ENCODE measurements at places on chromosomes 5 and 9. TPM values are rescaled to one million over a fixed set of nuclear protein-coding genes. Genes with fewer than 3 reads are reported as not detected.
A peak's percentile ranks its signal among the peaks of the same experiment; 100 is the strongest.

DNA sequence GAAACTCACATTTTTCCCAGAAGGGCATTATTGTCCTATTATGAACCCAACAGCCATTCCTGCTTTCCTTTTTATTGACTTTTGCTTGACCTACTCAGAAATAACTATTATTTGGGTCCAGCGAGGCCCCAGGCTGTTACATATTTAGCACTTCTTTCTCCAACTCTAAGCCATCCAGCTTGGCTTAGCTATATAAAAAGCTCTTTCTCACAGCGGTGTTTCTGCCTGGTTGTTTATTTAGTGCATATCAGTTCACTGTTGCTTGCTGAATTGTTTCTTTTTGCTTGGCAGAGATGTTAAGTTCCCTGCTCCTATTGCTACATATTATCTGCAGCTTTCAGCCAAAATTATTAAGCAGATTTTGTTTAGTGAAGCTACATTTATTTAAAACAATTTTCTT lies 1156.8 kb upstream of the SEMA6A start:
- no peak for DNase-seq

GRCh38 chr5:170429014-170429413 lies 39.8 kb upstream of the KCNMB1 start:
- no peak for DNase-seq

Gene PDE4D
- 67.8 TPM for total RNA-seq

- DNase-seq = no peak
Observed at GRCh38 chr5:155290937-155291336, 277.4 kb downstream of the KIF4B start.

GRCh38 chr9:34862836-34863235 lies 95.2 kb upstream of the PHF24 start:
- no peak for DNase-seq

Gene LRRC19
- 116 TPM for total RNA-seq

DNA sequence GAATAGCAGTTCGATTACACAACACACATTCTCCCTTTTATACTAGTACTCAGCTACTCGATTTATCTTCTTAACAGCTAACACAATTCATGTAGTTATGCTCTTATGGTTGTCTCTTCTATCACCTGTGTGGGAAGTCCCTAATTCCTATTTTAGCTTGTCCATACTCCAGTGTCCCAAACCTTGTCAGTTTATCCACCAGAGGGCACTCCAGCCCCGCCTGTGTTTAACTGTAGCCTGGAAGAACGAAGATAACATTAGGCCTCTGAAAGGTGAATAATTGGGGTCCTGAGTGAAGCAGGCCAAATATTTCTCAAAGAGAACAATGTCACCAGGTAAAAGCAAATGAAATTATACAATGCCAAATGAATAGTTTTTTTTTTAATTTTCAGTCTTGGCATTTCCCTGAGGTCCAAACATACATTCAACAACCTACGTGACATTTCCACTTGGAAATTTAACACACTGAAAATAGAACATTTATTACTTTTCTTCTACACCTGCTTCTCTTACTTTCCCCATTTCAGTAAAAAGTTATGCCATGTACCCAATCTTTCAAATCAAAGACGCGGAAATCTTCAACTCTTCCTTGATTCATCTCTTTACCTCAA lies 560.7 kb downstream of the HTR1A start:
- DNase-seq = peak; percentile 54

DNA sequence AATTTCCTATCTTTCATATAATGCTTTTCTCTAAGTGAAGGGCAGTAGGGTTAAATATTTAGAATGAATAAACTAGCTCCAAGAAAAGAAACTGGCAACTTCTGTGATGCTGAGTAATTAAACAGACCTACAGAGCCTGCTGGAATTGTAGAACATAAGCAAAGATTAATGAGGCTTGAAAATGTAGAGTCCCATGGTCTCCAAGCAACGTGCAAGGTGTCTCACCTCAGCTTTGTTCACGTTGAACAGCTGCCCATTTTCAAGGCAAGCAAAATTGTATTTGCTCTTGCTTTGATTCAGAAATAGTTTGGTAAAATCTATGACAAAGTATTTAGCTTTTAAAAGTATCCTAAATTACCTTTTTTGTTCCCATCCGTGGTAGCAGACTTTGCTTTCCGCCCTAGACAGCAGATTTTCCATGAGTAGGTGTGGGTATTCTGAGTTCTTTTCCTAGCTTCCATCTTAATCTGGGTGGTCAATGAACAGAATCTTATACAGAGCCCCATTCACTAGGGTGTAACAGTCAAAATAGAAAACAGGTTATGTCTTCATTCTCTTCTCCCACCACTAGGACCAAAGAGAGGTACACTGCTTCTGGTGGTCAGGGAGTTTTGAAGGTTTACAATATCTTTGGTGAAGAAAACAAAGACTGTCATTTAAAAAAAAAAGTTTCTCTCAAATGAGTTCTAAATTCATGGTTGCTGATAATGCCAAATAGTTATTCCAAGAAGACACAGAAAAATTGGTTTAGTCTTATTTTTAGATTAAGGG lies 52.1 kb upstream of the TYRP1 start:
- no peak for DNase-seq

DNA sequence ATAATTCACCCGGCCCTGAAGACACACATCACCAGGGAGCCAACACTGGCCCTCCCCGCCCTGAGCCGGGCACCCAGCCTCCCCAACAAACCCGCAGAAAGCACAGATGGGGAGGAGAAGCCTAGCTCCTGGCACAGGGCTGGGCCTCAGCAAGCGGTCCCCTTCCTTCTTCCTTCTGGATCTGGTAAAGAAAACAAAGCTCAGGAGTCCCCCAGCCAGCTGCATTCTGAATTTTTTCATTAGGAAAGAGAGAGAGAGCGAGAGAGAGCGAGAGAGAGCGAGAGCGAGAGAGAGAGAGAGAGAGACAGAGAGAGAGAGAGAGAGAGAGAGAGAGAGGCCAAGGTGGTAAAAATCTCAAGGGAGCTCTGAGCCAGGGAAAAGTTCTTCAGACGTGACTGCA lies 195.7 kb downstream of the CRB2 start:
- no peak for DNase-seq

DNA sequence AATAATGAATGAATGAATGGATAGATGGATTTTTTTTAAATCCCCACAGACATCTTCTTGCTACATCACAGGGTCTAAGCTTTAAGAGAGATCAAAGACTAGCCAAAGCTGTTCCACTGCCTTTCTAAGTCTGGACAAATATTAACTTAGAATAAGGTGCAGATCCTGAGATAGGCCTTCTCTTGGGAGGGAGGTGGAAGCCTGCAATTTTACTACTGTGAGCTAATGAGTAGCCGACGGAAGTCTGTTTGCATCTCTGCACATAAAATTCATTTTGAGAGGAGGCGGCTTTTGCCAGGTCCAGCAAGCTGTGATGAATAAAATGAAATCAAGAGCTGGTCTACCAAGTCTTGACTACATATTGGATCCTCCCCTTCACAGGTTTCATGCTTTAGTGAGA lies 484.9 kb downstream of the TMEM38B start:
- DNase-seq = no peak

GRCh38 chr5:178227138-178227659 lies 5.4 kb downstream of the PHYKPL start:
- no peak for DNase-seq

- DNase-seq = no peak
Observed at GRCh38 chr9:134141906-134142305, 6.0 kb downstream of the WDR5 start.

Gene CXXC5
- total RNA-seq = 30.2 TPM

- DNase-seq = no peak
Observed at GRCh38 chr9:109121232-109121796, 1.6 kb upstream of the TMEM245 start.

- no peak for DNase-seq
Observed at GRCh38 chr9:88927510-88927909, 63.8 kb upstream of the S1PR3 start.

GRCh38 chr9:132364068-132364467 lies 9.3 kb upstream of the SETX start:
- no peak for DNase-seq

- DNase-seq = no peak
Observed at GRCh38 chr5:79512471-79513307, 1.2 kb downstream of the HOMER1 start.

DNA sequence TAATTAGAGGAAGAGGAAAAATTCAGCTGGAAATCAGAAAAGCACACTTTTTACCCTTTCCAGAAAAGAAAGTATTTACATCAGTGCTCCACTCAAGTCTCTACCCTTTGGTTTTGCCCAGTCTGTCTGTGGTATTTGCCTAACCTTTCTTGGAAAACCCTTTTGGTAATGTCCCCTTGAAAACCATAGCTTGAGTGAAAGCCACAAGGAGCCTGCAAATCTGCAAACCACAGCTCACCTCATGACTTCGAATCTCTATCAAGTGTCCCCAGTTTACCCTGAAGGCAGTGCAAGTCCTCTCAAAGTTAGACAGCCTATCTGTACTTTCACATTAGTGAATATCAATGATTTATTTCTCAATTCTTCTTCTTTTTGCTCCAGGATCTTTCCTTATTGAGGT lies 162.1 kb upstream of the TSLP start:
- no peak for DNase-seq

GRCh38 chr5:63145167-63145566 lies 566.5 kb downstream of the LRRC70 start:
- no peak for DNase-seq

GRCh38 chr5:107517185-107518033 lies 153.3 kb downstream of the EFNA5 start:
- no peak for DNase-seq

DNA sequence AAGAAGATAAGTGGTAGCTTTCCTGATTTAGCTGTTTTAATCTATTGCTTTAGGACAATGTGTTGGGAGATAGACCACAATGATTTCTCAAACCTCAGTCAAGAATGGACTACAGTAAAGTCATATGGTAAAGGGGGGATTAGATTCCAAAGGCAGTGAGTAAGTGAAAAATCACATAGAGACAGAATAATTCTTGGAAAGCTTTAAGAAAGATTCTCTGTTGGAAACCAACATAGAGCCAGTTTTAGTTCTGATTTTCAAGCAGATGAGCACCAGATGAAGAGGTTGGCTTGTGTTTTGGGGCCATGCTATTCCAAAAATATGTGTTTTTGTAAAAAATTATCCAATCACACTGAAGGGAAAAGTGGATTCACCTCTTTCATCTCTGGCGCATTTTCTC lies 256.8 kb upstream of the RPS23 start:
- no peak for DNase-seq

GRCh38 chr9:131511880-131512279 lies 9.2 kb downstream of the POMT1 start:
- DNase-seq = no peak

DNA sequence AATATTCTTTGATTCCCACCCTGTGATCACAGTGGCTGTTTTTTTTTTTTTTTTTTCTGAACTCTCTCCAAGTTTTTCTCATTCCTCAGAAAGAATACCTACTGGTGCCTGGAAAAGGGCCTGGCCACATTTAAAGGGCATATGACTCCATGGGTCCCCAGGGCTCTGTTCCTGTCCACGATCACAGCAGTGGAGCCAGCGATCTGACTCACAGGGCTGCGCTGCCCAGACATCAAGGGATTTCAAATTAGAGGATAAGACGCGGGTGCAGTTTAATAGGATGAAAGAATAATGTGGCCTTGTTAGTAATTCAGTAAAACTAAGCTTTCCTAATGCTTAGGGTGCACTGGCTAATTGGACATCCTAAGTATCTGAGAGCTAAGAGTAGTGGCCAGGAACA lies 175.1 kb upstream of the MSX2 start:
- no peak for DNase-seq

- DNase-seq = peak; percentile 86
Observed at GRCh38 chr5:36507332-36507952, 99.0 kb upstream of the SLC1A3 start.

DNA sequence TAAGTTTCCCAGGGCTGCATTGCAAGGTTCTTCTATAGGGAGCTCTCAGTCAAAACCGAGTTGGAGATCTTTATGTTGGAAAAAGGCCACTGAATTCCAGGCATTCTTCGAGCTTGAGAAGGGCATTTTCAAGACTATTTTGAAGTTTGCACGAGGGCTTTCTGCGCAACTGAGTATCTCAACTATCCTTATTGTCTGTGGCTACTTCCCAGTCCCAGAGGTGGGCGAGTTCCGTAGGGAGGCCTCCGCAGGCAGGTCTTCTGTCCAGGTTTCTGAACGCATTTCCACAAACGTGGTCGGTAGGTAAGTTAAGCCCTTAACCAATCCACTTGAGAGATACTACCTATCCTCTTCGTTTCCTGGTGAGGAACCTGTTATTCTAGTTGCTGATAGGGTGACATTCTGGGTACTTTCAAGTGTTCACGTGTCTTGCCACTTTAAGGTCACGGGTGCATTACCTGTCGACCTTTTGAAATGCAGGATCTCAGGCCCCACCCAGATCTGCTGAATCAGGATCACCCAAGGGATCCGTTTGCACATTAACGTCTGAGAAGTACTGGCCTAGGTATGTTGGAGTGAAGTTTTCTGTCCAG lies 51.4 kb upstream of the TJP2 start:
- peak; percentile 51 for DNase-seq

Gene PTCH1
- total RNA-seq = 18.6 TPM

- DNase-seq = no peak
Observed at GRCh38 chr9:113919382-113919781, 43.3 kb downstream of the ZNF618 start.

Gene ACTBL2
- total RNA-seq = not detected

DNA sequence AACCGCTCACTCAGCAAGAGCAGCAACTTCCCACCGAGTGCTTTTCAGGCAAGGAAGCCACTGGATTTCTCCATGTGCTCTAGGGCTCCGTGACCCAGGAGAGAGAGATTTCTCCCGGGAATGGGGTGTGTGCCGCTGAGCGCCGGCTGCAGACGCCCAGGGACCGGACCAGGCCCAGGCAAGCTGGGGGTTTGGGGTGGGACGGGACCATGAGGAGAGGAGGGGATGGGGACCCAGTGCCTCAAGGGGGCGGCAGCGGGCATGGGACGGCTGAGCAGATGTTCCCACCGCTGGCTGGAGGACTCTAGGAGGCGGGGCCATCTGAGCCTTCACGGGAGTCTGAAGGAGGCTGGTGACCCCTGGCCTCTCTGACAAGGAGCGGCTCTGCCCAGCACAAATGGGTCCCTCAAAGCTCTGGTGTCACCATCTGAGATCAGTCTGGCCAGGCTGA lies 8.5 kb downstream of the LCN9 start:
- no peak for DNase-seq

- DNase-seq = no peak
Observed at GRCh38 chr5:82246960-82247574, 31.1 kb downstream of the RPS23 start.

DNA sequence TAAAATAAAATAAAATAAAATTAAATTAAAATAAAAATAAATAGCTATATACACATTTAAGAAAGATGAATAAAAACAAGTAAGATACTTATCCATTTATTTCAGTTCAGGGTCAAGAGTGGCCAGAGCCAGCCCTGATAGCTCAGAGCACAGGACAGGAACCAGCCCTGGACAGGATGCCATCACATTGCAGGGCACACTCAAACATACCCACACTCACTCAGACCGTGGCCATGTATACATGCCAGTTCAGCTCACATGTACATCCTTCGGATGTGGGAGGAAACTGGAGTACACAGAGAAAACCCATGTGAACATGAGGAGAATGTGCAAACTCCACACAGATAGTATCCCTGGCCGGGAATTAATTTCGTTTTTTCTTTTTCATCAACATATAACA lies 21.8 kb downstream of the NDUFS4 start:
- no peak for DNase-seq

Measured in left colon (tissue), 2 donors.